Mucosa of descending colon (tissue), 3 donors: ENCODE measurements at places on chromosomes 16 and 17. TPM values are rescaled to one million over a fixed set of nuclear protein-coding genes. Genes with fewer than 3 reads are reported as not detected.

DNA sequence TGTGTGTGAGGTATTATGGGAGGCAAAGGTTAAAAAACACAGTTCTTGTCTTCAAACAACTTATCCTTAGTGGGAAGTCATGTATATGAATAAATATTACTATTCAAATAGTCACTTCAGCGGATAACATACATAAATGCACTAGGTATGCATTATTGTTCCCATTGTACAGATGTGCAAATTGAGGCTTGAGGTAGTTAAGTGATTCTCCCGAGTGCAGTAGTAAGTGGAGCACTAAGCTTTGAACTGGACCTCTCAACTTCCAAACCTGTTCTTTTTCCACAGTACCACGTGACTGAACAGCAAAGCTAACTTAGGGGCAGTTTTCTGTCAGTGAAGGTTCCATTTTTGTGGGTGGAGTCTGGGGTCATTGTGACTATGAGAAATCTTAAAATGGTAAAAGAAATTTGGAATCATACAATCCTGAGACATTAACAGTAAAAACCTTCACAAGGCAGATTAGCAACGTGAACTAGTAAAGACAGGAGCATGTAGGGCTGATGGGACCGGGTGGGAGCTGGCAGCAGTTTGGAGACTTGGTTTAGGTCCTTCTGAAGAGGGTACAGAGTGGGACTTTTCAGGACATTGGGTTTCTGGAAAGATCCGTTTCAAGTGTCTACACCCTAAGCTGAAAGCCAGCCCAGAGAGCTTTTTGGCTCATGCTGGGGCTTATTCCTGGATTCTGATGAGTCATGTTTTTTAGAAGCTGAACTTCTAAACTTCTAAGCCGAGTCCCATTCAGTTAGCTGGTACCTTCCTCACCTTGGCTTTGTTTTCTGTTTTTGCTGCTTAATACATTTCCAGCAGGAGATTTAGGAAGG, 204.9 kb downstream of the PRKCA start:
- no peak for DNase-seq

GRCh38 chr16:57194512-57194911, 8.4 kb downstream of the RSPRY1 start:
- no peak for DNase-seq

- DNase-seq = no peak
These were observed 1.6 kb upstream of the TBX21 start for GRCh38 chr17:47731396-47731795.

DNA sequence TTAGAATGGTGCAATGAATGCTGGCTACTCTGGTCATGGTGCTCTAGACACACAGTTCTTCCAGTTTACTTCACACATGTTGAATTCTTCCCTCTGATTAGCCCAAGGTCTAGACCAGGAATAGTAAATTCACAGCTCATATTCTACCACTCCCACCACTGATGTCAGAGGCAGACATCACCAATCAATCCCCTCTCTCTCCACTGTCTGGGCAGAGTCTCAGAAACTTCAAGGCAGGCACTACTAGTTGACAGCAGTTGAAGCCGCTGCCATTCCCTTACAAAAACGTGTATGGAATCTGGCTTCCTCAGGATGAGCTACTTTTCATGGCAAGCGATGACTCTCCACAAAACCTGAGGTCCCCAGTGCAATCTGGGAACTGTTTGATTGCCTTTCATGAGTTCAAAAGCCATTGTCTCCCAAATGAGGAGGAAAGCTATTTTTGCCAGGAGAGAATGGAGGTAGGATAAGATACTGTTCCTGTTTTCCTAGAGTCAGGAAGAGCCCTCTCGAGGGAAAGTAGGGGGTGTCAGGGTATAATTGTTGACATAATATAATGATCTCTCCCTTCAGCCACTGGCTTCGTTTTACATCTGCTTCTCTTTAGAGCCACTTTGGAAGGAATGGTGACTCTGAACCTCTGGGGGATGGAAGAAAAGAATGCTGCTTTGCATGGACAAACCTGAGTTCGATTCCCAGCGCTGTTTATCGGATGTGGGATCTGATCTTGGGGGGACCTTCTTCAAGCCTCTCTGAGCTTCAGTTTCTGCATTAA, 90.0 kb downstream of the FOXL1 start:
- no peak for DNase-seq

Gene OTOP3
- 1.5 TPM for total RNA-seq

Gene CASKIN2
- 27.8 TPM for total RNA-seq

Gene PRKCA
- total RNA-seq = 56.3 TPM
